ENCODE measurements at places on chromosomes 12 and 14. TPM values are rescaled to one million over a fixed set of nuclear protein-coding genes. Genes with fewer than 3 reads are reported as not detected.

GPR65 gene
- not detected for total RNA-seq

DERA gene
- 65.4 TPM for total RNA-seq

GALNT8 gene
- not detected for total RNA-seq

GDF3 gene
- not detected for total RNA-seq

TMTC1 gene
- total RNA-seq, result 51.4 TPM

GPRC5D gene
- total RNA-seq, result not detected

WNT1 gene
- total RNA-seq, result not detected

ZNF891 gene
- total RNA-seq, result 0.35 TPM

RBMS2 gene
- 13.6 TPM for total RNA-seq

SYCP3 gene
- total RNA-seq, result not detected

ACVRL1 gene
- 20.2 TPM for total RNA-seq

EPS8 gene
- total RNA-seq, result 131 TPM

SBNO1 gene
- total RNA-seq, result 19.7 TPM

CRIP1 gene
- 0.53 TPM for total RNA-seq

MIA2 gene
- total RNA-seq, result 10.7 TPM

PLEKHH1 gene
- total RNA-seq, result not detected

CEBPE gene
- not detected for total RNA-seq
